Inflammatory macrophage treated with lipopolysaccharide for 4 hours (primary cell): ENCODE measurements at places on chromosomes 1 and 21.

DNA sequence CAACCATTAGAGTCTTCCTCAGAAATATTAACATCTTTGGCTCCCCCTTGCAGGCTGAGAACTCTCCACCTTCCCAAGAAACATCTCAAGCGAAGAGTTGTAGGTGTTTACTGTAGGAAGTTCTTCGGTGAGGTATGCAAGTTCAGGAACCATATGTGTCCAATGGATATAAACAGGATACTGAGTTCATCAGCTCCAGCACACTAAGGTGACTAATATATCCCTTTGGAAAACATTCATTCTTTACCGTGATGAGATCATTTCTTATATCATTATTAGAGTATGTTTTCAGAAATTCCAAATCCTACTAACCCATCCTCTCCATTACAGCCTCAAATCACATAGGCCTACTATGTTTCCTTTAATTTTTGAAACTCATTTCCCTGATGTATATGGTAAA lies 37.3 kb upstream of the PRMT6 start:
- DNase-seq, result no peak

DNA sequence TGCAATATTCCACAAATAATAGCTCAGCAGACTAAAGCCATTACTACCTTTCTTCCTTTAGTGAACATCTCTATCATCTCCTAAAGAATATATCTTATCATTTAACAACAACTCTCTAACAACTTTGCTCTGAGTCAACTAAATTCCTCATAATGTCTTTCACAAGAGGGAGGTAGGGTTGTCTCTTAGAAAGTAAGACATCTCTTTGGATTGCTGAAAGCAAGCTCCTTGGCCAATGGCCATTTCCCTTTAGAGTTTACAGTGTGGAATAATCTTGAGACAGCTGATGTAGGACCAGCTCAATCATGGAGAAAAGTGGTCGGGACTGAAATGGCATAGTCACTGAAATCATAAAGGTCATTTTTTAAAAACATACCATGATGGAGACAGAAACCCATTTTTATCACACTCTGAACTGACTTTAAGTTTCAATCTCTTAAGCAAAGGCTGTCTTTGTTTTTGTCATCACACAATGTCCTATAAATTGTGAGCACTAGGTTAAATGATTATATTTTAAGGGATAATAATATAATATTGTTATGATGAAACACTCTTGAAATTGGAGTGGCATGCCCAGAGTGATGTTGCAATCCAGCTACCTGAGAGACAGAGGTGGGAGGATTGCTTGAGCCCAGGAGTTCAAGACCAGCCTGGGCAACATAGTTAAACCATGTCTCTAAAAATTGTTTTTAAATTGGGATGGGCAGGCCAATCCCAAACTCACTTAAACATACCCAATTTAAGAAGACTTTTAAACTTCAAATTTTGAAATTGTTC lies 91.1 kb downstream of the SLC44A5 start:
- DNase-seq, result no peak

GRCh38 chr1:156821801-156822200 lies 5.2 kb upstream of the SH2D2A start:
- no peak for DNase-seq

DNA sequence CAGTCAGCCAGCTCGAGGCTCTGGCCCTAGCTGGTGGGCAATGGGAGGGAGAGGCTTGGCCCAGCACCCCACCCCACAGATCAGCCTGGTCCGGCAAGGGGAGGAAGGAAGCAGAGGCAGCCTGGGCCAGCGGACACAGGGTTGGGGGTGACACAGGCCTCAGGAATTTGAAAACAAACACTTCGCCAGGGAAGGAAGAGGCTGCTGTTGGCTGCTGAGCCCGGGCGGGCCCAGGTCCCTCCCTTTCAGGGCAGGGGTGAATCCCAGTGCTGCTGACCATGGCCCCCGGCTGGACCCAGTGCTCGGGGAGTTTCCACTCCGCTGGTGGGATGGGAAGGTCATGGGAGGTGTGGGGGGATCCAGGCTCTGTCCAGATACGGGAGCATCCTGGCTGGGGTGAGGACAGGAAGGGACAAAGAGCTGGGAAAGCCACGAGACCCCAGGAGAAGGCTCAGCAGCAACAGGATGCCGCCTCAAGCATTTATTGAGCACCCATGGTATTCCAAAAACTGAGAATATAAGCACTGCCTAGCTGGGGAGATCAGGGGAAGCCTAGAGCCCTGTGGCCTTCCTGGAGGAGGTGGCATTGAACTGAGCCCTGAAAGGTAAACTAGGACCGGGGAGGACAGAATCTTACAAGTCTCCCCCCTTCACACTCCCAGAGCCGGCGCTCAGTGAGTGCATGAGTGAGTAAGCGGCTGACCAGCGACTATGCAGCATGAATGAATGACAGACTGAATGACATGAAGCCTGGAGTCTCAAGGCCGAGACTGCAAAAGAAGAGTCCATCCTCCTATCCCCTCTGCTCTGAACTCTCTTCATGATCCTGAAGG lies 26.2 kb upstream of the EPHA2 start:
- no peak for DNase-seq

DNA sequence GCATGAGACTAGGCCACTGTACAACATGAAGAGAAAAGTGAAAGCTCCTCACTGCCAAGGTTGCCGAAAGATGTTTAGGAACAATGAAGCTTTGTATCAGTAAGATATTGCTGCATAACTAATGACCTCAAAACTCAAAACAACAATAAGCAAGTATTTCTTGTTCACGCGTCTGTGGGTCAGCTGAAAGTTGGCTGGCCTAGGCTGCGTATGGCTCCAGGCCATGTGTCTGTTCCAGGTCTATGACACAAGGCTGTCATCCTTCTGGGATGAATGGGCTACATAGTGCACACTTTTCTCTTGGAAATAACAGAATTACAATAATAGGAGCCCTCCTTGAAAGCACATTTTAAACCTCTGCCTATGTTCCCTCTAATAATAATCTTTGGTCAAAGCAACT lies 515.9 kb downstream of the PLPP3 start:
- DNase-seq, result no peak

DNA sequence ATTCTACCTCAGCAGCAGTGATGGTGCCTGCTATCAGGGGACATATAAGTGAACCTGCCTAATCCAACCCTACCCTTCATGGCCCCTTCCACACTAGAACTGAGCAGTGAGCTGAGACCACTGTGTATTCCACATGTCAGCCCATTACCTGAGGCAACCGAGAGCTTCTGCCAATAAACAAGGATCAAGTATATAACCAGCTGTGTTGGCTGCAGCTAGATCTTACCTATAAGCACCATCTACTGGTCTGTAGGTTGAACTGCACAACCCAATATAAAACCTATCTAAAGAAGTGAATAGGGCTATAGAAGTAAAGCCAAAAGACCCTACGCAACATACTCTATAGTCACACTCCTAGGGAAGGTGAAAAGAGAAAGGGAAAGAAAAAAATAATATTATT lies 376.9 kb downstream of the HHIPL2 start:
- peak; percentile 34 for DNase-seq

DNA sequence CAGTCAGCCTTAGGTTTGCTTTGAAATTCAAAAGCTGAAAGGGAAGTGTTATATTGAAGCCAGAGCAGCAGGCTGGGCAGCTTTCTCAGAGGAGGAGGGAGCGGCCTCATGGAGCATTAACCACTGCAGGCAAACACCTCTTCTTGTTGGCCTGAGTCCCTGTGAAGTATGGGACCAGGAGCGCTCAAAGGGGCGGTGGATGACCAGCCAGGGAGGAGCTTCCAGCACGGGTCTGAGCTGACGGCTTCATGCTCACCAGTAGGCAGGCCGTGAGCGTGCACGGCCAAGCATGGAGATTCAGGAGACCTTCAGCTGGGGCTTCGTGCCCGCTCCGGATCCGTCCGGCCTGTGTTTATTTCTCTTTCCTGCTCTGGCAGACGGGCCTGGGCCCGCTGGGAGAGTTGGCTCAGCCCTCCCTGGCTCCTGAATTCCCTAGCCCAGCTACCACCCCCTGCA lies 245.2 kb downstream of the TRABD2B start:
- no peak for DNase-seq

GRCh38 chr1:31514117-31514516 lies 62.2 kb upstream of the TINAGL1 start:
- no peak for DNase-seq

DNA sequence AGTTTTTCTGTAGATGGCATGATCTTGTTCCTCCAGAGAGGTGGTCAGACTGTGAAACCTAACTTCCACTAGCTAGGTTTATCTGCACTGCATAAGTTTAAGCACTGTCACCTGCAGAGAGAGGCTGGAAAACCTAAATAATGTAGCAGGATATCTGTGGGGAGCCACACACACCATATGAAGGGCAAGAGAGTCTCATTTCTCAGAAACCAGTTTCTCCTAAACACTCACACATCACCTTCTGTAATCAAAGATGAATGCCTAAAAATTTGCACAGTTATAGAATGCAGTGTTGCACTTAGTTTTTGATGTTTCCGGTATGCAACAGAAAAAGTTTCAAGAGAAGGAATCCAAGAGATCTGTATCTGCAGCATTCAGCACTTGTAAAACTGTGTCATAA lies 654.6 kb downstream of the ADGRL2 start:
- no peak for DNase-seq

GRCh38 chr21:39632796-39633442 lies 20.2 kb downstream of the B3GALT5 start:
- no peak for DNase-seq
